ENCODE measurements at places on chromosomes 2 and 18. TPM values are rescaled to one million over a fixed set of nuclear protein-coding genes. Genes with fewer than 3 reads are reported as not detected.

- no peak for DNase-seq
Observed at GRCh38 chr2:27914041-27914804, 23.7 kb downstream of the BABAM2 start.

DNA sequence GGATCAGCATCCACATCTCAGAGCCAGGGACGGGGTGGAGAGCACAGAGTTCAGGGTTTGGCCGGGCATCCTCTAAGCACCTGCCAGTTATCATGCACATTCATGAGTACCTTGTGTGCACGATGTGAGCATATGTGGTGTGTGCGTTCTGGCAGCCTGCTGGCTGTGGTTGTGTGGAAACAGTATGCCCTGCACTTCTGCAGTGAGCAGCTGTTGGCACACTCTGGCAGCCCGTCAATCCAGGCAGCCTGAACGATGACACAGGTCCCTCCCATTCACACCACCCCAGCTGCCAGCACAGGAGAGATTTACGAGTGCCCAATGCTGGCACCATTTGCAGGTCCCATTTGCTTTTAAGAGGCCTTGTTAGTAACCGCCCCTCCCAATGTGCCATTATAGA lies 74.2 kb downstream of the CD8B2 start:
- no peak for DNase-seq

FLACC1 gene
- total RNA-seq: 1.0 TPM

STK36 gene
- 22.5 TPM for total RNA-seq

DNA sequence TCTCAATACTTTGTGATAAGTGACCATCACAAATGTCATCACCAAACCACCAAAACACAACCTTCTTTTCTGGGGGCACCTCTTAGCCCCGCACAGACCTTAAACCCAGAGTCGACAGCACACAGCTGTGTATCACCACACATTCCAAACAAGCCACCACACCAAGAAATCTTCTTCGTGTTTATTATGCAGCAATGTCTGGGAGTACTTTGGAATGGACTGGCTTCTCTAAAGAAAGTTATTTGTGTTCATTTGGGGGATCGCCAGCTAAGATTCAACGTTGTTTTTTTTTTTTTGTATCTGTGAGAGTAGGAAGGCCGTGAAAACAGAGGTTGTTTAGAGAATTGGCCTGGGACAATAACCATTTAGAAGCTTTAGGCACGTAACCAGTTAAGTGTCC lies 1.1 kb upstream of the MTA3 start:
- DNase-seq: no peak

DNA sequence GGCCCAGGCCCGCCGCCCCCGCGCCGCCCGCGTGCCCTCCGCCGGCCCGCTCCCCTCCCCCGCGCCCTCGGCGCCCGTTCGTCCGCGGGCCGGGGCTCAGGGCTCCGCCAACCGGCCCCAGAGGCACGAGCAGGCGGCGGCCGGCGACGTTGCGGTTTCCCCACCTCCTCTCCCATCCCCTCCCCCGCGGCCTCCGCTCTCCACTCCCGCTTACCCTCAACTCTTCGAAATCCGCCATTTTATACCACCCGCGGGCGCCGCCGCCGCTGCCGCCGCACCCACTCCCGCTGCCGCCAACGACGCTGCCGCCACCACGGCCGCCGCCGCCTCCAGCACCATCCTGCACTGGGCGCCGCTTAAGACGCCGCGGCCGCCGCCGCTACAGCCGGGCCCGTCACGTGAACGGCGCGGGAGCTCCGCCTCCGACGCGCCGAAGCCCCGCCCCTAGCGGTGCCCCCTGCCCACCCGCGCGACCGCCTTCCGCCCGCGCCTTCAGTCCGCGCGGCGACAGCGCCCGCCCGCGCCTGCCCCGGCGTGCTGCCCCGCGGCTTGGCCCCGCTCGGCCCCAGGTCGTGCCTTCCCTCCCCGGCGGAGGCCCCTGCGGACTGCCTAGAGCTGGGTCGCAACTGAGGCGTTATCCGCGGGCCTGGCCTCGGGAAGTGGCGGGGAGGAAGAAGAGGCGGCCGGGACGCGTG lies at the start of the genes KATNAL2 and PIAS2:
TSS of gene KATNAL2 (plus strand) at position 495 of the 695 bp plus-strand sequence. CDS start 29,271 bp downstream, outside the sequence.
TSS of gene PIAS2 (minus strand) at position 400 of the 695 bp plus-strand sequence. CDS start at position 238, 162 bp downstream.
- peak; percentile 76 for DNase-seq

DNA sequence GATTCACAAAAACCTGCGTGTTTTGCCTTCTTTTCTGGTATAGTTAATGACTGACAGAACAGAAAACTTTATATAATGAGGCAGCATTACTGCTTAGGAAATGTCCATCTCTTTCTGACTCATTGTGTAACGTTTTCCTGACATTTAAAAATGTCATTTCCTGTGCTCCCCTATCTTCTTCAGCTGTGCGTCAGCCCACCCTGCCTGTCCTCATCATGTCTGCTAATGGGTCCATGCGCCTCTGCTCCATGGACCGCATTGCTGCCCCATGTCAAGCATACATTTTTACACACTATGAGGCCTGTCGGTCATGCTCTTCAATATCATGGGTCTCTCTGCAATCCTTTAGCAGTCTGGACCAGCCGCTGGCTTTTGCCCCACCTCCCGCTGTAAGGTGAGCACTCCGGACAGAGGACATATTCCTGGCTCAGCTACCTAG lies 234.3 kb downstream of the CDCA7 start:
- no peak for DNase-seq

GCKR gene
- not detected for total RNA-seq

IL1F10 gene
- total RNA-seq: not detected

LYPD6 gene
- not detected for total RNA-seq

DNA sequence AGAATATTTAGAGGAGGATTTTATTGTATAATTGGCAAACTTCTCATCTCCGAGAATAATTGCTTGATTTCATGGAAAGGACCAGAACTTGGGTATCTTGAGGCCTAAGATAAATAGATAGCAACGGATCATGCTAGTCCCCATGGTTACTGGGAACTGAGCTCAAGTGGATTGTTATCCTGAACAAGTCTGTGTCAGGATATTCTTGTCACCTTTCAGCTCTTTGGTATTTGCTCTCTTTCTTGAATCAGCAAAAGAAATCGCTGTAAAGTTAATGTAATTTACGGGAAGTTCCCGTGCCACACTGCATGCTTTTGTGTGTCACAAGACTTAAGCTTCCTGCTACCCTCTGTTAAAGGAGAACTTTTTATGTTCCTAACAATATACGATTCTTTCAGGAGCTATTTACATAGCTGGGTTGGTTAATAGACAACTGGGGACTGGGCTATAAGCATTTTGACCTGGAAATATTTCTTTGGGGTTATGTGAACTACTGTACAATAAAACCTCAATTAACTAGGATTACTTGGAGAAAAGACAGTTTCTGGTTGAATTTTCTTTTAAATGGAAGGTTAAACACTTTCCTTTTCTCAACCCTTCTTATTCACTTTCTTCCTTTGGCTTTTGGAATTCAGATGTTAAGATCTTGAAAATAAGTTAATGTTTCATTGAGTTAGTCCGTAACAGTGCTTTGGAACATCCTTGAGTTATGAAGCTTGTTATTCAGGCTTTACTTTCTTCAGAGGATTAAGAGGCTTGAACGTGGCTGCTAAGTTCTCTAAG lies 151.2 kb downstream of the FMNL2 start:
- DNase-seq: no peak

GRCh38 chr2:224379986-224380385 lies 21.9 kb downstream of the FAM124B start:
- no peak for DNase-seq

CPO gene
- total RNA-seq: not detected

ALLC gene
- total RNA-seq: not detected

DNA sequence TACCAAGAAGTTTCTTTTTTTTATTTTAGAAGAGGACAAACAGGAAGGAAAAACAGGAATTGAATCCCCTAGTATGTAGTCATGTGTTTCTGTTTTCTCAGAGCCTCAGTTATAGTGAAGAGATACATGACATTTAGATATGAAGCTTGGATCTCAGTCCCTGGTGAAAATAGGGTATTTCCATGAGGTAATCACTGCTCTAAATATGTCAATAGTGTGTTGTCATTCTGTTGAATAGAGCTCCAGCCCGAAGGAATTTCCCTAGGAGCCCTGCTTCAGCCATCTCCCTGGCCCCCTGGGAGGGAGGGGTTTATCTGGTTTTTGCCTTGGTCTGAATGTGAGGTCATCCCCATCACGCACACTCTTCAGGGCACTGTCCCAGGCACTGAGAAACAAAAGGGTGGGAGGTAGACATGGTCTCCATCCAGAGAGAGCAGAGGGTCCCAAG lies 47.1 kb upstream of the REL start:
- no peak for DNase-seq

GRHL1 gene
- total RNA-seq: 0.59 TPM

FAHD2B gene
- 21.6 TPM for total RNA-seq

- no peak for DNase-seq
Observed at GRCh38 chr2:167200019-167200418, 311.7 kb downstream of the XIRP2 start.

- no peak for DNase-seq
Observed at GRCh38 chr2:191714925-191715324, 37.0 kb downstream of the NABP1 start.
